ENCODE measurements at places on chromosomes 16 and 17.

GRCh38 chr17:71760062-71760720 is 360.6 kb upstream of the SOX9 start:
- DNase-seq = no peak

DNA sequence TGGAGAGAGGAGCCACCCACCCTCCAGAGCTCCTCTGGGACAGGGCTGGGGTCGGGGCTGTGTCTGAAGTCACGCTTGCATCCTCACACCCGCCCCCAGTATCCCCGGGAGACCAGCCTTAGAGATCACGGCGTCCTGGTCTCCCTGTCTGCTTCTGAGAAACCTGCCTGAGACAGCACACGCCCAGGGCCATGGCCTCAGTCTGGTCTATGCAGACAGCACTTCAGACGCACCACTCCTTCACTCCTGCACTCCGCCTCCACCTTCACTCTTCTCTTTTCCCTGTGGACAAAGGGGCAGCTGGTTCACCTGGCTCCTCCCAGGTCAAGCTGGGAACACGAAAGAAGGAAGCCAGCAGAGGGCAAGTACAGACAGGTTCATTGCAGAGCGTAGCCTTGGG is 248.0 kb upstream of the GSE1 start:
- DNase-seq = no peak

- no peak for DNase-seq
These were observed 85.2 kb downstream of the KSR1 start for GRCh38 chr17:27541301-27542023.

DNA sequence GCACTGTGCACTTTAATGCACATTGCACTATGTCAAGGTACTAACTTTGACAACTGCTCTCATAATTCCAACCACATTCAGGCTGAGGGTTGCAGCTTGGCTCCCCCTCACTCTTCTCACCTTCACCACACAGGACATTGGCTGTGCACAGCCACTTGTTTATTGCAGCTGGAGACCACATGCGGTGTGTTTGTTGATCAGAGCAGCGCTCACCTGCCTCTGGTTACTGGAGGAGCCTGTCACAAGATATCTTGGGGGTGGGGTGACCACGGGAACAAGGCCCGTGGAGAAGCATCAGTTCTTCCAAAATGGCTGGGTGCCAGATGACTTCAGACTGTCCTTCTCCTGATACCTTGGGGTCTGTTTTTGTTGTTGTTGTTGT is 10.6 kb upstream of the CCL5 start:
- no peak for DNase-seq

- no peak for DNase-seq
These were observed 21.9 kb downstream of the TOM1L2 start for GRCh38 chr17:17950347-17950746.

DNA sequence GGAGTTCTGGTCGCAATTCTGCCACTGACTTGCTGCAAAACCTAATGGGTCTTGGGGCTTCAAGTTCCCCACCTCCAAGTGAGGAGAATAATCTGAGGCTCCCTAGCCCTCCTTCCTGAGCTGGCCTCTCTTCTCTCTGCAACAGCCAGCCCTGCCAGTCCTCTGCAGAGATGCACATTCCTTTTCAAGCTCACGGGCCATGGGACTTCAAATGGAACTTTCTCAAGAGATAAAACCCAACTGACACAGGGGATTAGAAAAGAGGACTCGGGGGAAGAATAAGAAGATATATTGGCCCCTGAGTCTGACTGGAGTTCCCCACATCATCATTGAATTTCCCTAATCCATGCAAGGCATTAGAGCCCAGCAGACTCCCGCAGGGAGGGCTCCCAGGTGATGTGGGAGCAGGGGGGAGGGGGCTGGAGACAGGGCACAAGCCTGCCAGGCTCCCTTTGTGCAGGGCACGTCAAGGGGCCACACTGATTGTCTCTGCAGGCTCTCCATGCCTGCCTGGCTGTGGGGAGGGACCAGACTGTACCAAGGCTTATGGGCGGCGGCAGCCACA is 131.0 kb downstream of the CCDC144A start:
- DNase-seq = no peak
